Stimulated activated CD8-positive, alpha-beta memory T cell treated with anti-CD3 and anti-CD28 coated beads, Interleukin-4, amount 100 ng/mL, for 4 hours (primary cell): ENCODE measurements at places on chromosomes 5 and 9.
A peak's percentile ranks its signal among the peaks of the same experiment; 100 is the strongest.

DNA sequence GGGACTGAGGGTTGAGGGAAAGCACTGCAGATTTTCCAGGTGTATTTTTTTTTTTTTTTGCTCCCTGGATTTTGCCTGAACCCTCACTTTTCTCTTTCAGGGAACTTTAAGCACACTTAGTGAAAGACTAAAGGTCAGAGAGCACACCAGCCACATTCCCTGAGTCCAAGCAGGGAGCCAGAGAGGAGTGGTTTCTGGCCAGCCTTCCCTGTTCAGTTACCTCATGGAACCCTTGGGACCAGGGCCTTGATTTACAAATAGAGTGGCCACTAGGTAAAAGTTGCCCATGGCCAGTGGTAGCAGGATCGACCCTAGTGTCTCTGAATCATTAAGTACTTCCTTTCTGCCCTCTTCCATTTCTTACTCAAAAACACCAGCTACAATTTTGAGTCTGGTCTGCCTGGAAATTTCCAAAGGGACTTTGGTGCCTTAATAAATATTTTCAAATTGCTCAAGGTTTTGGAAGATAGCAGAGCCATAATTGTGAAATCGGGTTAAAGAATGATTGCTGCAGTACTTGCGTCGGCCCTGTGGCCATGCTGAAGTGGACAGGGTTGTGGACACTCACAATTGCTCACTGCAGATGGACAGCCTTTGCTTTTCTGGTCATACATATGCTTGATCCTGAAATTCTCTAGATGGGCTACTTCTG, 14.5 kb downstream of the PALM2AKAP2 start:
- DNase-seq, result no peak

DNA sequence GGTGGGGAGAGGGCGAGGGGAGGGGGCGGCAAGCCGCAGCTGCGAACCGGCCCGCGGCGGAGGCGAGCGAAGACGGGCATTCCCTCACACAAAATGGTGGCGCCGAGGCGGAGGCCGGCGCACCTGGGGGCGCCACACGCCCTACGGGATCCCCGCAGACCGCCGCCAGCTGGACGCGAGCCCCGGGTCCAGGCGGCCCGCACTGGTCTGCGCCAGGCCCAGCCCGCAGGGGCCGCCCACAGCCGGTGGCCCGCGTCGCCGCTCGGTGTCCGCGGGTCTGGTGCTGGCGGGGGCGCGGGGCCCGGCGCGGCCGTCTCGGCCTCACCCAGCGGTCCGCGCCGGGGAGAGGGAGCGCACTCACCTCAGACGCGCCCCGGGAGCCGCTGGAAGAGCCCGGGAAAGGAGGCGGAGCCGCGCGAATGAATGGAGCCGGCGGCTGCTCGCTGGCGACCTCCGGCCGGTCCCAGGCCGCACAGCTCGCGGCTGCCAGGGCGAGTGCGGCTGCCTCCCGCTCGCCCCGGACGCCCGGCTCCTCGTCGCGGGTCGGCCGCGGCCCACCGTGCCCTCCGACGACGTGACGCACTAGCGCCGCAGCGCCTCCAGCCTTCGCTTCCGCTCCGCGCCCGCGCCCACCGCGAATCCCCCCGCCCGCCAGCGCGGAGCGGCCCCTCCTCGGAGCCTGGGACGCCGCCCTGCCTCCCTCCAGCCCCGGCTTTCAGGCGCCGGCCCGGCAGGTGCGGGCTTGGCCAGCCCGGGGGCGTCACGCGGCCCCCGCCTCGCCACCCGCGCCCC, at the start of gene FAM169A:
TSS of gene FAM169A (minus strand) at position 584 of the 792 bp plus-strand sequence. CDS start 24,711 bp downstream, outside the sequence.
- DNase-seq, result peak; percentile 15

- no peak for DNase-seq
Observed at GRCh38 chr5:126520593-126520953, 74.4 kb downstream of the ALDH7A1 start.

DNA sequence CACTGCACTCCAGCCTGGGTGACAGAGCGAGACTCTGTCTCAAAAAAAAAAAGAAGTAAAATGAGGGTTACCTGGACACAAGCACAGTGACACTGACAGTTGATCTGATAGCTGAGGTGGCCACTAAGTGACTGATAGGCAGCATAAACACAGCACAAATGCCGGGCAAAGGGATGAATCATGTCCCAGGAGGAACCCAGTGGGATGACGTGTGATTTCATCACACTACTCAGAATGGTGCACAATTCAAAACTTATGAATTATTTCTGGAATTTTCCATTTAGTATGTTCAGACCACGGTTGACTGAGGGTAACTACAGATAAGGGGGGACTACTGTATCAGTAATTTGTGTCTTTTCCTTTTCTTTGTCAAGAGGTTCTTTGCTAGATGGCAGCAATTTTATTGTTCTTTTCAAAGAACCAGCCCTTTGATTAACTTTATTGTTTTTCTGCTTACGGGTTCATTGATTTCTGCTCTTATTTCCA, 34.3 kb upstream of the RNF130 start:
- no peak for DNase-seq

GRCh38 chr5:116739571-116739970, 164.9 kb upstream of the SEMA6A start:
- DNase-seq, result no peak

GRCh38 chr9:136994888-136995230, 1.5 kb downstream of the CLIC3 start:
- no peak for DNase-seq

- no peak for DNase-seq
Observed at GRCh38 chr5:40224421-40224820, 455.3 kb upstream of the PTGER4 start.

DNA sequence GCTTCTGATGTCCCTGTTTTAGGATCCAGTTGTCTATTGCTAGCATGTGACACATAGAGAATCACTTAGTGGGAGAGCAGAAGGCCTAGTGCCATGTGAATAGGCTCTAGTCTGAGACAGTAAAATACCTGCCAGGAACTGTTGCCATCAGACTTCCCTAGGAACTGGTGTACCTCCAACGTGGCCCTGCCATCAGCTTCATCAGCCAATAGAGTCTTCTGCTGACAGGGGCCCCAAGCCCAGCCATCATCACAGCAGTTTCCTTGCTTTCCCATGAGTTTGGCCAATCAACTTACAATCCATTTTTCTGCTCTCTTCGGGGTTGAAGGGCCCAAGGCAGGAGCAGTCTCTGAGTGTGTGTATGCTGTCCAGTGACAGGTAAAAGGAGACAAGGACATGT, 128.4 kb upstream of the ADRA1B start:
- DNase-seq, result no peak

DNA sequence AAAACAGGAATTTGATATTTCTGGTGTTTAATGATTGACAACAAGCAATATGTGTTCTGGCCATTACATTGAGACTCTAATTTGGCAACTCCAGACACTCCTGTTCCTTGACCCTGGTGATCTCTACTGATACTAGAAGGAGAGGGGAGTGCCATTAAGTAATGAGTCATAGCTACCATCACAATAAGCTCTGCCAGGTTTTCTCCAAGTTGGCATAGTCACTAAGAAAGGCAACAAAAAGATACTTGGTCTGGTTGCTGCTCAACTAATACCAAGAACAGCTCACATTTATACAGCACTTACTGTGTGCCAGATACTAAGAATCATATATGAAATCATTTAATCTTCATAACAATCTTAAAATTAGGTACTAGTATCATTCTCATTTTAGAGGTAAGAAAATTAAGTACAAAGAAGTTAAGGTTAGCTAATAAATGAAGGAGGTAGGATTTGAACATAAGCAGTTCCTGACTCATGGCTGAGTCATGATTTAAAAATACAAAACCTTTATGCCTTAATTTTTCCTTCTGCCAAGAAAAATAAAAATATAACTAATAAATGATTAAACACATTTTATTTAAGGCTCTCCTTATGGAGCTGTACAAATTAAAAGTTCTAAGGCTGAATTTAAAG, 19.9 kb upstream of the PRXL2C start:
- no peak for DNase-seq

- DNase-seq, result no peak
Observed at GRCh38 chr5:43129161-43129560, 8.4 kb downstream of the ZNF131 start.

- DNase-seq, result no peak
Observed at GRCh38 chr9:97904725-97905124, 17.6 kb downstream of the TRMO start.

DNA sequence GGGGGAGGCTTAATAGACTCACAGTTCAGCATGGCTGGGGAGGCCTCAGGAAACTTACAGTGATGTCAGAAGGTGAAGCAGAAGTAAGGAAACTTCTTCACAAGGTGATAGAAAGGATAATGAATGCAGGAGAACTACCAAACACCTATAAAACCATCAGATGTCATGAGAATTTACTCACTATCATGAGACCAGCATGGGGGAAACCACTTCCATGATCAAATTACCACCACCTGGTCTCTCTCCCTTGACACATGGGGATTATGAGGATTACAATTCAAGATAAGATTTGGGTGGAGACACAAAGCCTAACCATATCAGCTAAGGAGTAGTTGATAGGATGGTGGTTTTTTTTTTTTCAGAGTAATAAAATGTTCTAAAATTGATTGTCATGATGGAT, 201.8 kb downstream of the CDH12 start:
- no peak for DNase-seq

GRCh38 chr9:72299017-72299603, 65.9 kb downstream of the ZFAND5 start:
- DNase-seq, result no peak

- no peak for DNase-seq
Observed at GRCh38 chr5:143284521-143284920, 119.0 kb downstream of the NR3C1 start.

- DNase-seq, result no peak
Observed at GRCh38 chr5:137507150-137507549, 8.0 kb upstream of the SPOCK1 start.

- no peak for DNase-seq
Observed at GRCh38 chr5:137751869-137752491, 2.2 kb downstream of the HNRNPA0 start.

GRCh38 chr9:86464242-86464641, 110.0 kb upstream of the TUT7 start:
- no peak for DNase-seq

DNA sequence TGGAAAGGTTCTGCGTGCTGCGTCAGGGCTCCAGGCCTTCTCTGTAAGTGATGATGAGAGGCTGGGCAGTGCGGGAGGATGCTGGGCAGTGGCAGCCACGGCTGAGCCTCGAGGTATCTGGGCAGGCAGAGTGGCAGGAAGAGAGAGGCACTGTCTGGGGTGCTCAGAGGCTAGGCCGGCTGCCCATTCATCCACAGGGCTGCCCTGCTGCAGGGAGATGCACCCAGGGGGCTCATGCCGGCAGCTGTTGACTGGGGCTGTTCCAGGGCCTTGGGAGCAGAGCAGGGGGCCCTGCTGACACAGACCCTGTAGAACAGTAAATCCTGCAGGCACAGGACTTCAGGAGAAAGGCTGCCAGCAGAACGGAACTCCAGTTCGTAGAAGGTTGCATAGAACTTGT, 88.8 kb downstream of the BOD1 start:
- no peak for DNase-seq

DNA sequence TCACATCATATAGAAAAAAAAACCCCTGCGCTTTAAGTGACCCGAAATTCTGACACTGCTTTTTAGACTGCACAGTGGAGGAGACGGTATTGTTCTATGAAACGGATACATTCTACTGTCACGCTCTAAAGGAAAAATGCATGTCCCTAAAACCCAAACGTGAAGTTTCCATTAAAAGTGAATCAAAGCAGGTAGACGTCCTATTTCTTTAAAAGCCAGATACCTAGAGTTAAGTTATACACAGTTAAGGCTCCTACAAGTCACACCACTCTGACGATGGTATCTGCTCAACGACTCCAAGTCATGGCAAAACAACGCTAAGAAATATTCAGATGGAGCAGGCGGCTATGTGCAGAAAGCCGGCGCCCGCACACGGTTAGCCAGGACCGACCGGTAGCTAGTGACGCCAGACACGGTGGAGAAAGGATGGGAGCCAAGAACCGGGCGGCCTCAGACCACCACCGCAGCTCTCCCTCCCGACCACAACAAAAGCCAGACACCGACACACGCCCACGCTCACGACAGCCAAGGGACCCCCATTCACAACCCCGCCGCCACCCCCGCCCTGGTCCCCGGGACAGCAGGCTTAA, 734 bp downstream of the SKP1 start:
- no peak for DNase-seq

DNA sequence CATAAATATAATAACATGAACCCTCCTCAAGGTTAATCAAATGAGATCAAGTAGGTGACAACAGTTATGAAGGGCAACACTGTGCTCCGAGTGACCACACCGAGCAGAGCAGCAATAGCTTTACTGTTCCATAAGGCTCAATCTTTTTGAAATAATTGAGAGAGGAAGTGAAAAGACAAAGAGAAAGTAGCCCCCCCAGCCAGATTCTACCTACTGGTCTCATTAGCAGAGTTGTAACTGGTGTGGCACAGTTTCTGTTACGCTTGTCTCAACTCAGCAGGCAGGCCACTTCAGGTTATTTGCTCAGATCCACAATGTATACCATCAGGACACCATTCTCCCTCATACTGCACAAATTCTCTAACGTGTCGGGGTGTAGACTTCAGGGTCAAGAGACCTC, 14.0 kb downstream of the PRUNE2 start:
- DNase-seq, result no peak

- DNase-seq, result no peak
Observed at GRCh38 chr5:123813937-123814624, 302.1 kb downstream of the CSNK1G3 start.

GRCh38 chr9:12882430-12882829, 107.6 kb downstream of the LURAP1L start:
- DNase-seq, result no peak

- DNase-seq, result no peak
Observed at GRCh38 chr5:139950436-139950835, 92.7 kb downstream of the NRG2 start.

GRCh38 chr5:163106098-163106497, 331.3 kb upstream of the CCNG1 start:
- no peak for DNase-seq

DNA sequence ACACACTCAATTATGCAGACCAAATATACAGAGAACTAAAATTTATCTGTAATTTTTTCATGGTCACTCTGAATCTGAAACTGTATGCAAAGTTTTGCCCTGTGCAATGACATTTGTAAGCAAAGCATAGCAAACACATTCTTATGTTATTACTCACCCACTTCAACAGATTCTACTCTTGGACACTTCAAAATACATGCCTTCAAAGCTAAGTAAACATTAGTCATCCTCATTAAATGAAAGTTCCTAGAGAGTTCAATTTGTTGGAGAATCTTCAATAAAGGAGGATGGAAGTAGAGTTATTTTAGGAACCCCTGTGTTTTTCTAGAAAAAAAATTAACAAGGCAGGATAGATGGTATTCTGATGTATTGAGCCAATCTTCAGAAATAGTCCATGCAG, 639.7 kb upstream of the C9orf72 start:
- no peak for DNase-seq
